ENCODE measurements at places on chromosomes 3 and 15.

GRCh38 chr3:30131191-30131590, 475.2 kb upstream of the TGFBR2 start:
- no peak for DNase-seq

DNA sequence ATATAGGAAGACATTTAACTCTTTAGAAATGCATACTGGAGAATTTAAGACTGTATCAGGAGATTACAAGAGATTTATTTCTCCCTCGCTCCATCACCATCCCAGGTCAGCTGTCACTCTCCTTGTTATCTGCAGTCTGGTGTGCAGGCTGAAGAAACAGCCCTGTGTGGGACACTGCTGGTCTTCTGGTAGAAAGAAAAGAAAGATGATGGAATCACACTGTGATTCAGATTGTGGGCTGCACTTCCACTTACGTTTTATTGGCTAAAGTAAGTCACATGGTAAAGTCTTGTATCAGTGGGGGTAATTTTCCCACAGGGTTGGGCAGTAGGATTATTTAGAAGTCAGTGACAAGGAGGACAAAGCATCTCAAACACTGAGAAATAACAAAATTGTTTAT, 18.1 kb upstream of the ATP1B3 start:
- no peak for DNase-seq

DNA sequence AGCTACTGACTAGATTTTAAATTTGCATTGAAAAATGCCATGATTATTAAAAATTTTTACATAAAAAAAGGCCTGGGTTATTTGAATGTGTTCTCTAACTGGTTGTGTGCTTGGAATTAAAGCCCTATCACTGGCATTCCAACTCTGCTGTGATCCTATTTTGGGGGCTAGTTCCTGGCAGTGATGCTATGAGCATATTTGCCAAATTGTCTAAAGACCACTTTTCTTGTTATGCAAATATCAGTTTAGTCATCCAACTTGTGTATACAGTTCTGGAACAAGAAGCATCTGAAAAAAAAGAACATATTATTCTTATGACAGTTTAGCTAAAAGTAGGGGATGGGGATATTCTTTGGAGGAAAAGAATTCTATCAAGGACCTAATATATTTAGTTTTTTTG, 243.4 kb upstream of the ZNF717 start:
- DNase-seq: no peak

GRCh38 chr3:151550025-151550618, 89.3 kb upstream of the IGSF10 start:
- no peak for DNase-seq

- no peak for DNase-seq
Measured at GRCh38 chr3:60325610-60326170, 925.6 kb downstream of the FHIT start.

DNA sequence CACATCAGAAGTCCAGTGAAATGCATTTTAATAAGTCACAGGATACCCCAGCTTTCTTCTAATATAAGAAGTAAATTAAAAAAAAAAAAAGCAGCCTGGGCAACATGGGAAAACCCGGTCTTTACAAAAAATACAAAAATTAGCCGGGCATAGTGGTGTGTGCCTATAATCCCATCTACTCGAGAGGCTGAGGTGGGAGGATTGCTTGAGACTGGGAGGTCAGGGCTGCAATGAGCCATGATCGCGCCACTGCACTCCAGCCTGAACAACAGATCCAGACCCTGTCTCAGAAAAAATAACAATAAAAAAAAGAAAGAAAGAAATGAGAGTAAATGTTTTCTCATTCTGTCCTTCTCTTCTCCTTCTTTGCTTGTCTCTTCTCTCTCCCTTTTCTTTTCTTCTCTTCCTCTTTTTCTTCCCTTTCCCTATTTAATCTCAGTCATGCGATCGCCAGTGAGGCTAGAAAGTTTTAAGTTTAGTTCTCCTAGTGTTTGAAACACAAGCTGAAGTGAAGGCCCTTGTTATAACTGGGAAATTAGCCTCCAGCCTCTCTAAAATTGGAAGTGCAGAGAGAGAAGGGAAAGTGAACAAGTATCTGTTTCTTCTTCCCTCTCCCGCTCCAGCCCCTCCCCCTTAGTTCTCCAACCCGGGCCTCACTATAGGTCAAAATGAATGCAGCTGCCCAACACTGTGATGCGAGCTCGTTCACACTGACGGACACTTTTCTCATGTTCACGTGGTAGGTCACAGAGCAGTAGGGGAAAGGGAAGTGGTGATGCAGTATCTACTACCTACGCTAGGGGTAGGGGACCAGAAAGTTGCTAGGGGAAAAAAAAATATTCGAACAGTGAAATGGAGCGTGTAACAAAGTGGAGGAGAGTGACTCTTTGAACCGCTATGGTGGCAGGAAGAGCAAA, 23.5 kb upstream of the TSC22D2 start:
- peak; percentile 1 for DNase-seq

All from stimulated activated CD4-positive, alpha-beta T cell treated with anti-CD3 and anti-CD28 coated beads, Interleukin-1b, Interleukin-23, amount 100 ng/mL, for 4 hours (primary cell).